Sciatic nerve (tissue), 2 donors: ENCODE measurements at places on chromosomes 2 and 18. TPM values are rescaled to one million over a fixed set of nuclear protein-coding genes. Genes with fewer than 3 reads are reported as not detected.

Gene GPR45
- not detected for total RNA-seq

Gene TDRD15
- total RNA-seq, result 0.13 TPM

Gene FOXD4L1
- not detected for total RNA-seq

DNA sequence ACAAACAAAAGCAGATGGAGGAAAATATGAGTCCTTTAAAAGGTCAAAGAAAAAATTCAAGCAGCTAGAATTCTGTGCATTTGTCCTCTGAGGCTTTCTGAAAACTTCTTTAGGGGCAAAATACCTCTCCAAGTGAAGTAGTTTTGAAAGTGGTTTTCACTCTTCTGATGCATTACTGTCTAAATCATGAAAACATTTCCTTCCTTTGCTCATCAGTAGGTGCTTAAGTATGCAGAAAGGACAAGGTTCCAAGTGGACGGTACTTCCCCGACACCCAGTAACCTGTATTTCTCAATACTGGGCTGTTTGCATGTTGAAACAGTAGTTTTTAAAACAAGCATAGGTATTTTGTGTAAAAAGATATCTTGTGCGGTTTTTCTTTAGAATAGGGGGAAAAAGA lies 189.1 kb upstream of the ERBB4 start:
- no peak for DNase-seq

GRCh38 chr2:9391961-9392720 lies 31.2 kb downstream of the ITGB1BP1 start:
- DNase-seq, result no peak

- no peak for DNase-seq
Observed at GRCh38 chr2:50431958-50432650, 599.8 kb downstream of the NRXN1 start.

DNA sequence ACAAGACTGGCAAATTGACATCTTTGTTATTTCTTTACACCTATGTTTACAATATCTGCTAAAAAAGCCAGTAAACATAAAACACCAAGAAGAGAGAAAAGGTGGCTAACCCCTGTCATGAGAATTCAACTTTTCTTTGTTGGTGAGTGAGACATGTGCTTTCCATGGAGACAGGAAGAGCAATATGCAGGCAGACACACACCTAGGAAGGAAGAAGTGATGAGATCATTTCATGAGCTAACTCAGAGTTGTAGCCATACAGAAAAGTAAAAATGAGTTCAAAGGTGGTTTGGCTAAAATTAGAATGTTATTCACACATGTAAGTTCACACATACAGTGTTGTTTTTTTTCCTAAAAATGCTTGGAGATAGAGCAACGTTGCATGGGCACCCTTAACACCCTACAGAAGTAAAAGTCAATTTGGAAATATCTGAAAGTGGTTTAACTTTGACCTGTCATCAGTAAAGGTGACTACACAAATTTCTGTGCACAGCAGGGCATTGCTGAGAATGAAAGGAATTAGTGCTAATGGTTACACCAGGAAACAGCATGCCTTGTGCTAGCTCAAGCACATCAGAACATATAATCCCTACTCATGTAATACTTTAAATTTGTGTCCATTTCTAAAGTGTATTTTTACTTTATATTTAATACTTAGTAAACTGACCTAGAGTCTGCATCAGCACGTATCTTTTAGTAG lies 557.6 kb downstream of the CBLN2 start:
- DNase-seq, result no peak
